Stimulated activated CD8-positive, alpha-beta memory T cell treated with anti-CD3 and anti-CD28 coated beads, Interleukin-7, amount 100 ng/mL, for 1 hour (primary cell): ENCODE measurements at places on chromosomes 13 and 19.

- no peak for DNase-seq
These were observed 273.7 kb downstream of the KLF12 start for GRCh38 chr13:73860501-73860900.

DNA sequence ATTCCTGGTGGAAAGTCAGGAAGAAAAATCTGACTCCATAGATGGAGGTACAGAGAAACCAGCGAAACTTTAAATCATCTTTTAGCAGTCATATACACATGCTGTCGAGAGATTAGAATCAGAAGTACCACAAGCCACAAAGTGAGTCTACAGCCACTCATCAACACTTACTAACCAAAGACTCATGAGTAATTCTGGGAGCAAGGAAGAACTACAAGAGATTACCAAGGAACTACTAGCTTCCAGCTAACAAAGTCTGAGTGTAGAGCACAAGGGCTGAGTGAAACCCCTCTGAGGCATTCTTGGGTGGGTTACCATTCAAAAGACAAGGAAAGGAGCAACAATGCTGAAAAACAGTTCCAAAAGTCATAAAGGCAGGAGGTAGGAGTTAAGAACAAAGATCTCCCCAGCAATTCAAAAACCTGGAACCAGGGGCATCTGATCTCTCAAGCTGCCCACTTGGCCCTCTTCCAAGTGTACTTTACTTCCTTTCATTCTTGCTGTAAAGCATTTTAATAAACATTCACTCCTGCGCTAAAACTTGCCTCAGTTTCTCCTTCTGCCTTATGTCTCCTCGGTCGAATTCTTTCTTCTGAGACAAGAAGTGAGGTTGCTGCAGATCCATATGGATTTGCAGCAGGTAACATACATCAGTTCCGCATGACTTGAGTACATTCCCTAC lies 13.0 kb downstream of the RBM26 start:
- DNase-seq: no peak

- no peak for DNase-seq
These were observed 16.0 kb upstream of the URI1 start for GRCh38 chr19:29926031-29926430.

DNA sequence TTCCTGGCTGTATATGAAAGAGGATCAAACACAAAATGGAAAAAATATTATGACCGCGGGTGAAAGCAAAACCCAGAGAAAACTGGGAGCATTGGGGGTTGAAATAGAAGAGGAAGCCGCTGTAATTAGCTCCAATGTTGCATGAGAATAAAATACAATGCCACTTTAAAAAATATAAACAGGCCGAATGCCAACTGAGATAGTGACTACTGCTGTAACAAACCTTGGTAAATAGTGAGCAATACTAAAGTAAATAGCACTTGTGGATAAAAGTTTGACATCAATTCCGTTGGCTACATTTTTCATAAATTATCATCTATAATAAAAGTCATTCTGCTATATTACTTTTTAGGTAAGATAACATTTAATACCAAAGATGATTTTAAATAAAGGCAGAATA lies 395.8 kb upstream of the MIR17HG start:
- DNase-seq: no peak

DNA sequence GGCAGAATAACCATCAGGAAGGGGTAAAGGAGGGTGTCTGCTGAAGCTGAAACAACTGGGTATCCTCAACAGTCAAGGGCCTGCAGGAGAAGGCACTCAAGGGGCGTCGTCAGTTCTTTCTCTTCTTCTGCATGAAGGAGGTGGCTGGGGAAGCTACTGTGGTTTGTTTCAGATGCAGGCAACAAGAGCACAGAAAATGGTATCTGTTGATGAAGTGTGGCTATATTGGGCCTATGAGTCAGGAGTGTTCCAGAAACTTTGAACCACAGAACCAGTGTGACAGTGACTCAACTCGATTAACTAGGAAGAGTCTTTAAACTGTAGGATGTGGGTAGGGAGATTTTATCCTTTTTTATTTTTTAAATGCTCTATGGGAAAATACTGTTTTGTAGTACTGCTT lies 686.3 kb downstream of the FGF9 start:
- no peak for DNase-seq

- DNase-seq: no peak
These were observed 7.8 kb upstream of the DGKH start for GRCh38 chr13:42040730-42041010.

DNA sequence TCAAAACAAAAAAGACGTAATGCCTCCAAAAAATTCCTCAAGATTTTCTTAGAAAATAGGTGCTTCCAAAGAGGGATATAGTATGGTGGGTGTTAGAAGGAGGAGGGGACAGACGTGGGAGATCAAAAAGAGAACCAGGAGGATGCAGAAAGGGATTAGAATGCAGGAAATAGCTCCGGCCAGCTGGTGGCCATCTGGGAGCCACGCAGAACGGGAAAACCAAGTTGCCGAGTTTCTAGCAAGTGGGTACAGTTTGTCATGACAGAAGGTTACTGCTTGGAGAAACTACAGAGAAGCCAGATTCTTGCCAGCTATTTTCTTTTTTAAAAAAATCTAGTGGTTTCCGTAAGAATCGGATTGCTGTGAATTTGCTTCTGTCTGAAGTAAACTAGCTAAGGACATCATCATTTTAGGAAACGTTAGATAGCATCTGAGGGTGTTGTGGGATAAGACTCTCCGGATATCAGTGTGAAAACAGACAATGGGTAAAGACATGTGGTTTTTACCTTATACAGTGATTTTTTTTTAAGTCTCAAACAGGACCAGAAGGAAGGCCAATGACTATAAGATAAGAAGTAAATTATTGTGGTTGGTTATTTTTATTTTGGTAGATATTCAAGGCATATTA lies 104.9 kb downstream of the HSPH1 start:
- no peak for DNase-seq

DNA sequence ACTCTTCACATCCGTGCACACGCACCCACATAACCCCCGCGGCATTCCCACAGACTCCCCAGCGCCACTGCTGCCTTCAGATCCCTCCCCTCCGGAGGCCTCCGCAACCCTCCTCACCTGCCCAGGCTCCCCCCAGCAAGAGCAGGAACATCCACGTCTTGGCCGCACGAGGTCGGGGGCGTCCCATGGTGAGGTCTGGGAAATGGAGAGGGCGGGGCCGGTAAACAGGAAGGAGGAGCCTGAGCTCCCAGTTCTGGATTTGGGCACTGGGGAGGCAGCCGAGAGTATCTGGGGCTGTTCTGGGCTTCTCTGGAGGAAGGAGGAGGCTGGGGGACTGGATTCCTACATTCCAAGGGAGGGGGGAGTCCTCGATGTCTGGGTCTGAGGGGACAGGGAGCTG lies 423 bp downstream of the KLK8 start:
- no peak for DNase-seq

- DNase-seq: no peak
These were observed 494.9 kb downstream of the FOXO1 start for GRCh38 chr13:40171566-40171965.

- DNase-seq: no peak
These were observed 1.1 kb downstream of the MIER2 start for GRCh38 chr19:343451-343931.

GRCh38 chr19:29547981-29548380 lies 22.2 kb downstream of the VSTM2B start:
- no peak for DNase-seq

DNA sequence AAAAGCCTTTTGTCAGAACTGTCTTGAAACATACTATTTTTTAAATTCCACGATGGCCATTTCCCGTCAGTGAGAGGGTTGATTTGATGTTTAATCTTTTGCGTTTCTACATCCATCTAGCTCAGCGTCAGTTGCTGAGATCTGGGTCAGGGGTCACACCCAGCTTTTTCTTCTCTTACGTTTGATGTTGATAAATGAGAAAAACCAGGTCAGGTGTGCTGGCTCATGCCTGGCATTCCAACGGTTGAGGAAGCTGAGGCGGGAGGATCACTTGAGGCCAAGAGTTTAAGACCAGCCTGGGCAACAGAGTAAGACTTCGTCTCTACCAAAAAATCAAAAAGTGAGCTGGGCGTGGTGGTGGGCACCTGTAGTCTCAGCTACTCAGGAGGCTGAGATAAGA lies 168.9 kb downstream of the PTPRS start:
- DNase-seq: no peak

GRCh38 chr13:62280590-62280989 lies 864.9 kb upstream of the PCDH20 start:
- DNase-seq: no peak

DNA sequence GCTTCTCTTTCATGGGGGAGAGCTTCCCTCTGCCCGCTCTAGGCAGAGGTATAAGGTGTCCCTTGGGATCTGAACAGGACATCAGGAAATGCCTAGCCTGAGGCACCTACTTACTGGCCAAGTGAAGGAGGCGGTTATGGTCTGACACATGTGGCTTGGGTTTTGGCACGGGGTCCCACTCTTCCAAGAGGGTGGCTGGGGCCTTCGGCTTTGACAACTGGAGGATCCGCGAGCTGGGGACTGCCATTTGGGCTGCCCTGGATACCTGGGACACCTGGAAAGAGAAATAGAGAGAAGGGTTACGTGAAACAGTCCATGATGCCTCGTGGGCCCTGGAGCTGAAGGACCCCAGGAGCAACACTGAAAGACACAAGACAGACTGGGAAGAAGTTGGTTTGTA lies 22.4 kb upstream of the MIER2 start:
- no peak for DNase-seq

DNA sequence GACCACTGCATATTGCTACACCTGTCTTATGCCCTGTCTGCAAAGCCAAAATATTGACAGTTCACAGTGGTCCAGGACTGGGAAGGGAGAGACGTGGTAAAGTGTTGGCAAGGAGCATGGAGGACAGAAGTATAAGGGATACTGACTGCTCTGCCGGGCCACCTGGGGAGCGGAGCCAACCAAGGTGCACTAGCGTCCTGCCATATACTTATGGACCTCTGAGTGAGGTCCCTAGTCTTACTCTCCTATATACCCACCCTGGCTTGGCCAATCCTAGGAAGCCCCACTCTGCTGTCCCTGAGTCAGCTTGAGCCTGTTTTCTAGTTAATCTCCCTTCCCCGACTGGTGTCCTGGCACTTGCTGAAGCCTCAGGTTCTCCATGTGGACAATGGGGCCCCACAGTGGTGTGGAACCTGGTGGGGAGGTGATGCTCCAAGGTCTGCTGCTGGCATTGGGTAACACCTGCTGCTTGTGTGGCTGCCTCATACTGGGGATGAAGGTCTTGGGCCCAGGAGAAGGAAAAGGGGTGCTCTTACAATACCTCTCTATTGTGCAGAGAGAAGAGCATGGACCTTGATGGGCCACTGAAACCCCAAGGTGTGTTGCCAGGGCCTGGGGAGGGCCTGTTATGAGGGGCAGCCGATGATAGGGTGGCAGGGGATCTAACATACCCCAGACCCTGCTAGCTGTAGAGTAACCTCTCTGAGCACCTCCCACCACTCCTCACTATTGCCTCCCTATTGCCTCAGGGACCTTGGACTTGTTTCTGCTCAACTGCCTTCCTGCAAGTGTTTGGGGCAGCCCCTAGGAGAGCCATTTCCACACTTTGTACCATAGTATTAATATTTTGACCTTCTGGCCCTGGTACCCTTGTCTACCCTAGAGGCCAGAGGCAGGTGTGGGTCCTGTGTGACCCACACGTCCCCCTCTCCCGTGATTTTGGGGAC lies 6.7 kb upstream of the TRIM28 start:
- DNase-seq: no peak

DNA sequence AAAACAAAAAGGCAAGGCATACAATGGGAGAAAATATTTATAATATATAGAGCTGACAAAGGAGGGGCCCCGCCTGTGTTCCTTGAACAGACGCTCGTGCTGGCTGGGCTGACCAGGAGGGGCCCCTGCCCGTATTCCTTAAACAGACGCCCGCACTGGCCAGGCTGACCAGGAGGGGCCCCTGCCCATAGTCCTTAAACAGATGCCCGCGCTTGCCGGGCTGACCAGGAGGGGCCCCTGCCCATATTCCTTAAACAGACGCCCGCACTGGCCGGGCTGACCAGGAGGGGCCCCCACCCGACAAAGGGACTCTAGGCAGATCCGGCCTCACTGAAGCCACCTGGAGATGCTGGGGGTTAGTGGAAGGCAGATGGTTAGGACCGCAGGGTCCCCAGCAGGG lies 9.3 kb downstream of the ADPRHL1 start:
- no peak for DNase-seq

DNA sequence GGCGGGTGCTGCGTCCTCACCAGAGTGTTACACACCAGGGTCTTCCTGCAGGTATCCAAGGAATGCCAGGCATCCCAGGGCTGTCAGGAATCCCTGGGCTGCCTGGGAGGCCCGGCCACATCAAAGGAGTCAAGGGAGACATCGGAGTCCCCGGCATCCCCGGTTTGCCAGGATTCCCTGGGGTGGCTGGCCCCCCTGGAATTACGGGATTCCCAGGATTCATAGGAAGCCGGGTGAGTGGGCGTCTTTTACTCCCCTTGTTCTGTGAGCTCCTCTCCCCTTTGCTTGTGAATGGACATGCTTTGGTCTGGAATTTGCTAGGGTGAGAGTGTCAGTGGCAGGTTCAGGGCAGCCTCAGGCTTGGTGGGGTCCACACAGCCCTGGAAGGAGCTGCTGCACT lies 75.9 kb downstream of the RAB20 start:
- DNase-seq: no peak

GRCh38 chr13:112582263-112582662 lies 5.7 kb downstream of the TUBGCP3 start:
- no peak for DNase-seq

DNA sequence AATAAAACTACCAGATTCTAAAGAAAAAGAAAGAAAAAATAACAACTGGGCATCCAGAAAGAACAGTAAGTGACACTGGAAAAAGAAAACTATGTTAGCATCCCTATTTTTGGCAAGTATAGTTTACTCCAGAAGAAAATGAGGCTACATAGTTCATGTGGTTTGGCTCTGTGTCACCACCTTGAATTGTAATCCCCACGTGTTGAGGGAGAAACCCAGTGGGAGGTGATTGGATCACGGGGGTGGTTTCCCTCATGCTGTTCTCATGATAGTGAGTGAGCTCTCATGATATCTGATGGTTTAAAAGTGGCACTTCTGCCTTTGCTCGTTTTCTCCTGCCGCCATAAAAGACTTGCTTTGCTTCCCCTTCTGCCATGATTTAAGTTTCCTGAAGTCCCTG lies 76.9 kb downstream of the ITGBL1 start:
- no peak for DNase-seq

- DNase-seq: no peak
These were observed 2.0 kb downstream of the KLF2 start for GRCh38 chr19:16326401-16327168.

GRCh38 chr19:48415395-48415794 lies 21.9 kb downstream of the GRIN2D start:
- no peak for DNase-seq

GRCh38 chr13:107250628-107251027 lies 682.7 kb upstream of the ARGLU1 start:
- DNase-seq: no peak

DNA sequence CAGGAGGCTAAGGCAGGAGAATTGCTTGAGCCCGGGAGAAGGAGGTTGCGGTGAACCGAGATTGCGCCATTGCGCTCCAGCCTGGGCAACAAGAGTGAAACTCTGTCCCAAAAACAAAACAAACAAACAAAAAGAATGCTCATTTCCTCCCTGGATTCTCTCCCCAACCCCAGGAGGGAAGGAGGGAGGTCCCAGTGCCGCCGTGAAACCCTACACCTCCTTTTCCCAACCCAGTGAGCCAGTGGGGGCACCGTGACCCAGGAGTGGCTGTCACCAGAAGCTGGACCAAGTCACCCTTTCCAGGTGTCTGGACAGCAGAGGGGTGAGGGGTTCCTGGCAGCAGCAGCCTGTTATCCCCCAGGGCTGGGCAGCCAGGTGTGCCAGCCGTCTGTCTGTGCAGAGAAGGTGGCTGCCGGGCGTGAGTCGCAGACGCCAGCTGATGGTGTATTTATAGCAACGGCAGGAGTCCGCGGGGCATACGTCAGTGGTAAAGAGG lies 23.5 kb downstream of the NFIC start:
- DNase-seq: no peak
